ENCODE measurements at places on chromosomes 4 and X.

GRCh38 chr4:85153221-85153620, 186.7 kb upstream of the WDFY3 start:
- DNase-seq, result no peak

- DNase-seq, result no peak
Measured at GRCh38 chr4:88318751-88319350, 34.5 kb upstream of the PPM1K start.

DNA sequence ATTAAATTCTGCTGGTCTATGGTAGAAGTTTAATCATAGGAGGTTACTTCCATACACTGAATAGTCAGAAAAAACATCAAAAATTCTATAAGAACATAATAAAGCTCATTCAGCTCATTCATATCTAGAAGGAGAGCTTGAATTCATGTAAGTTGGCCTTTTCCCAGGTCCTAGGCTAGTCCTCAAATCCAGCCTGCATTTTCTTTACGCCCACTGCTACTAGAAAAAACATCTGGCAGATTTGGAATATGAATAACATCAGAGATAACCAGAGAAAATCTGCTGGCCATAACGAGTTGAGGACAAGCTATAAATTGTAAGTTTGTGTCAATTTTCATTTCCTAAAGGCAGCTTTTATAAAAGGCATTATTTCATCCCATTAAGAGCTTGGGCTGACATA, 95.5 kb downstream of the MXRA5 start:
- no peak for DNase-seq

GRCh38 chrX:34655501-34656455, 1.3 kb downstream of the TMEM47 start:
- no peak for DNase-seq

DNA sequence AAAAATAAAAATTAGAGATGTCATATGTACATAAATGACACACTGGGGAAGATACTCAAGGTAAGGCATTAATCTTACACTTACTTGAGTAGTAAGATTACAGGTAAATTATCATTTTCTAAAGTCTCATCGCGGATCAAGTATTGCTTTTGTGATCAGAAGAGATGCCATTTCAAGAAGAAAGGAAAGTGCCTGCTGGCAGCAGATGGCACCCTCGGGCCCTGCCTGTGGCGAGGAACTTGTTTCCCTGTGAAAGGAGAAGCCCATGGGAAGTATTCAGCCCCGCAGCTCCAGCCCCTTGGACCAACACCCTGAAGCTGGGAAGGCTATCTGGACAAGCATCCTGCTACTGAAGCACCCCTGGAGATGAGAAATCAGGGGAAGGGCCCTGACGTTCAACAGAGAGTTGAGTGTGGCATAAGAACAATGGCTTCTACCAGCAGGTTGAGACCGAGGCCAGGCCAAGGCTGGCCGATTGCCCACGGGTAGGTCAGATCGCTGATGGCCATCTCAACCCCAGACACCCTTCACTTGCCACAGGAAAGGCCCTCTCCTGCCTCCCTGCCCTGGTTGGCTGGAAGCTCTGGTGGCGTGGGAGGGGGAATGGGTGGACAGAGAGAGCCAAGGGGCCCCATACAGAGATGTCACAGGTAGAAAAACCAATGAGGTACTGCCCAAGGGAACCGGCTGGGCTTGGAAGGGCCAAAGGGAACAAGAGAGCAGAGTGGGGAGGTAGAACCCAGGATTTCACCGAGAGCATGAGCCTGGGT, 18.8 kb upstream of the MXD4 start:
- DNase-seq, result no peak

DNA sequence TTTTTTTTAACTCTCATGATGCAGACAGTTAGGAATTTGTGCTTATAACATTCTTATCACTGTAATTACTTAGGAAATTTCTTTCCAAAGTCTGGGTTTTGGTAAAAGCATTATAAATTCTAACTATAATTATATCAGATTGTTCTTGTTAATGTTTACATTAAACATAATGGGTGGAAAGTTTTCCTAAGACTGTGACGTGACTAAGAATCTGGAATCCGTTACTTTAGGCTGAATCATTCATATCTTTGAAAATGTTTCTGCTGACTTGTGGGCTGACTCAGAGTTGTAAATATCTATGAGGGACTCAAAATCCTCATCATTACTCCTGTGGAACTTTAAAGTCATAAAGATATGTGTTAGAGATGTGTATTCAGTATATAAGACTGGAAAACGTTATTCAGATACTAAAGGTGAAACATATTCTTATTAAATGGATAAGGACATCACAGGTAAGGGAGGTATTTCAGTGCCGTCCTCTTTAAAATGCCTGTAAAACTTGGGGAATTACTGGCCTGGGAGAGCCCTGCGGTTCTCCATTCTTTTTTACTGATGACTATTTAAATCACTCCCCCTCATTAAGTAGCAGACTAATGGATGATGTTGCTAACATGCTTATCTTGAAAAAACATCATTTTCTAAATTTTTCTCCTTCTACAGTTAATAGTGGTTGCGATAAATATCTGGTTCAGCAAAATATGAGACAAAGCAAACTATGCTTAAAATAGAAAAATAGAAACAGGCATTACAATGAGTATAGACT, 159.0 kb downstream of the DCLK2 start:
- DNase-seq, result no peak

DNA sequence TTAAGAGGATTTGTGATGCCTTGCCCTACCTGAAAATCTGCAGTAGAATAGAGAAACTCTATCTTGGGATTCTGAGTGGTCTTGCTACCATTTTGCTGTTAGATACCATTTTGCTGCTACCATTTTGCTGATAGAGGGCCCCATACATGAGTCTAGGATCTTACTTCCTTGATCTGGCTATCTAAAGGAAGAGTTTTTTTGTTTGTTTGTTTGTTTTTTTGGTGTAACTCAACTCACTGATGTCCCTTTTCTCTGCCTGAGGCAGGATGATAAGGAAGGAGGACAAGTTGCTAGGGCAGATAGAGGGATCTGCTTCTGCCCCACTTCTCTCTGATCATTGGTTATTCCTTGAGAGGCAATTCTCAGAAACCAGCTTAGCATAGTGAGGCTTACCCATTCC, 31.0 kb downstream of the XK start:
- no peak for DNase-seq

DNA sequence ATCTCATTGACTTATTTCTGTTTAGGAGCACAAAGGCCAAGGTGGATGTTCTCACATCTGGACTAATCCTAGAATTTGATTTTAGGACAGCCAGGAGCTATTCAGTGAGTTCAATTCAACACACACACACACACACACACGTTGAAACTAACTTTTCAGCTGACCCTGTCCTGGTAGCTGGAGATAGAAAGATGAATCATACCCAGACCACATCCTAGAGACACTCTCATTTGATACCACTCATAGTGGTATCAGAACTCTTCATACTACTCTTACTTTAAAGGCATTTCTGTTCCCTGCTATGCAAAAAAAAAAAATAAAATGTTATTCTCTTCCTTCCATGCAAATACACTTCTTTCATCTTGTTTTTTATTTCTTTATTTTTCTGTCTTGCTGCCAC, 36.7 kb downstream of the KLF8 start:
- no peak for DNase-seq

GRCh38 chr4:139808381-139808807, 142.8 kb downstream of the MGST2 start:
- peak; percentile 66 for DNase-seq

GRCh38 chr4:173860094-173860493, 330.1 kb upstream of the HAND2 start:
- DNase-seq, result no peak

- DNase-seq, result no peak
Measured at GRCh38 chr4:185730387-185730786, 81.6 kb downstream of the SORBS2 start.

DNA sequence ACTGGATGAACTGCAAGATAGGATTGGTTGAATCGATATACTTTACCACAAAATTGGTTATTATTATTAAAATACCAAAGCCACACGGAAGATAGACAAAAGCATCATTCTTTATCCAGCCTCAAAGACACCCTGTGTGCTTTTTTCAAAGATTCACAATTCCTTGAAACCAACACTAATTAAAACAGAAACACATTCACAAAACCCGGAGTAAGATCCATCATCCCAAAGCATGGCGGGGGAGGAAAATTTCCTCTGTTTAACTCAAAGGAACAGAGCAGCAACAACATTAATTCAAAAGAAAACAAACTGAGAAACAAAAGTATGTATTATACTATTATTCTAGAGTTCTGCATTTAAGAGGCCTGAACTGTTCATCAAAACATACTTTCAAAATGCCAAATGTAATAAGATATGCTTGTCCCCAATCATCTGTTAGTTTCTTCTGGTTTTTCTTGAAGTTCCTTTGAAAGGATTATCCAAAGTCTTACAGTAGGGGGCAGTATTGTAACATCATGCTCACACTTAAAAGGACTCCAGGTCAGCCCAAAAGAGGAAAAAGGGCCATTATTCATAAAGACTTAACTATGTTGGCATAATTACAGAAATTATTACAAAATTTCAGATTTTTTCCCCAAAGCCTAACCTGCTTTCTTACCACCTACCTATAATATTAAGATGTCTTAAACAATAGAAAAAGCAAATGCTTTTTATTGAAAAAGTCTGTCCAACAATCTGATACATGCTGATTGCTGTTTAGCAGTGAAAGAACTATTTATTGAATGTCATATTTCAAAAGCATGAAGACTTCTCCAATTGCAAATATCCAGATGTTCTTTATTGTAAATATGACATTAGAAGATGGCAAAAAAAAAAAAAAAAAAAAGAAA, 168.7 kb downstream of the SCFD2 start:
- DNase-seq, result peak; percentile 64

DNA sequence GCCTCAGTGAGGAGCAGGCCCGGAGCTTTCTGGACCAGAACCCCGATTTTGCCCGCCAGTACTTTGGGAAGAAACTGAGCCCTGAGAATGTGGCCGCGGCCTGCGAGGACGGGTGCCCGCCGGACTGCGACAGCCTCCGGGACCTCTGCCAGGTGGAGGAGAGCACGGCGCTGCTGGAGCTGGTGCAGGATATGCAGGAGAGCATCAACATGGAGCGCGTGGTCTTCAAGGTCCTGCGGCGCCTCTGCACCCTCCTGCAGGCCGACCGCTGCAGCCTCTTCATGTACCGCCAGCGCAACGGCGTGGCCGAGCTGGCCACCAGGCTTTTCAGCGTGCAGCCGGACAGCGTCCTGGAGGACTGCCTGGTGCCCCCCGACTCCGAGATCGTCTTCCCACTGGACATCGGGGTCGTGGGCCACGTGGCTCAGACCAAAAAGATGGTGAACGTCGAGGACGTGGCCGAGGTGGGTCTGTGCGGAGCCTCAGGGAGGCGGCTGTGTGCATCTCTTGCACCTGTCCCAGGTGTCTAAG, 323 bp downstream of the PDE6B start:
- no peak for DNase-seq

GRCh38 chr4:78584863-78585547, 33.4 kb downstream of the ANXA3 start:
- no peak for DNase-seq

- no peak for DNase-seq
Measured at GRCh38 chr4:94463771-94464170, 12.0 kb downstream of the PDLIM5 start.

GRCh38 chr4:9592010-9592409, 147.8 kb downstream of the DEFB131A start:
- DNase-seq, result no peak

- DNase-seq, result no peak
Measured at GRCh38 chr4:101981756-101982155, 191.2 kb downstream of the BANK1 start.

GRCh38 chrX:143788265-143788664, 67.7 kb upstream of the SPANXN2 start:
- DNase-seq, result peak; percentile 3

- no peak for DNase-seq
Measured at GRCh38 chr4:25368315-25368714, 8.7 kb upstream of the ANAPC4 start.

DNA sequence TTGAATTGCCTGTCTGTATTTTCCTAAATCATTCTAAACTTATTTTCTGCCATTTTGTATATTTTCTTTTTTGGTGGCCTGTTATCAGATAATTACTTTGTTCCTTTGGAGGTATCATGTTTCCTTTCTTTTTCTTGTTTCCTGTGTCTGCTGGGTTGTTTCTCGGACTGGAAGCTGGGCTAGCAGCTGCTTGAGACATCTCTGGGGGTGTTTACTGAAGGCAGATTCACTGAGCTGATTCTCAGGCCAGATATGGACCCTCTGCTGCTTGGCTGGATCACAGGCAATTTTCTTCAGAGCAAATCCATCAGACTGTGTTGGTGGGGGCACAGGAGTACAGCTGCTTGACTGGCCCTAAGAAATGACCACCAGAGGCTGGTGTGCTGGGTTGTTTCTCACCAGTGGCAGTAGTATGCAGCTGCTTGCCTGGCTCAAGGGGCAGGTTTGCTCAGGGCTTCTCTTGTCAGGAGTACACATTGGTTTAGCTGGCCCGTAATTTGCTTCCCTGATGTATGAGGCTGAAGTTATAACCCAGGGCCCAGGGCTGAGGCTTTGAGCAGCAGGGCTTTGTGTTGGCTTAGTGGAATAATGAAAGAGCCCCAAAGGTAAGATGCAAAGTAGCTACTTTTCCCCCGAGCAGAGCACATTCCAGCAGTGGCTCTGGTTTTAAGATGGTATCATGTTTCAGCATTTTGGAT, 680.6 kb downstream of the TECRL start:
- no peak for DNase-seq

DNA sequence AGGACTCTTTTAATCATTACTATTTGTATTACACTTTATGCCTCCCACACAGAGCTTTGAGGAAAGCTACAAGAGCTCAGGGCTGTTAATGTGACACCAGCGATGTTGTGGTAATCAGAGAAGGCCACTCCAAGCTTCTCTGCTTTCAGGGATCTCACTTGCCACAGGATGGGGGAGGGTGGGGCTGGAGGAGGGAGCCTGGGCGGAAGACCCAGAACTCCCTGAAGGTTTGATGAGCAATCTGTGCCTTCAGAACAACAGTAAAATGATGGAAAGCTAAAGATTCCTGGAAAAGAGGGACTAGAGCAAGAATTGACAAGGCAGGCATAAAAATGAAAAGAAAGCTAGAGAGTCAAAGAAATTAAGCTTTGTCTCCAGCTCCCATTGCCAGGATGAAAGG, 75.6 kb downstream of the MAML3 start:
- DNase-seq, result no peak

GRCh38 chrX:25968920-25969319, 169.2 kb upstream of the MAGEB18 start:
- peak; percentile 66 for DNase-seq

- no peak for DNase-seq
Measured at GRCh38 chr4:47701286-47701685, 136.6 kb downstream of the CORIN start.

DNA sequence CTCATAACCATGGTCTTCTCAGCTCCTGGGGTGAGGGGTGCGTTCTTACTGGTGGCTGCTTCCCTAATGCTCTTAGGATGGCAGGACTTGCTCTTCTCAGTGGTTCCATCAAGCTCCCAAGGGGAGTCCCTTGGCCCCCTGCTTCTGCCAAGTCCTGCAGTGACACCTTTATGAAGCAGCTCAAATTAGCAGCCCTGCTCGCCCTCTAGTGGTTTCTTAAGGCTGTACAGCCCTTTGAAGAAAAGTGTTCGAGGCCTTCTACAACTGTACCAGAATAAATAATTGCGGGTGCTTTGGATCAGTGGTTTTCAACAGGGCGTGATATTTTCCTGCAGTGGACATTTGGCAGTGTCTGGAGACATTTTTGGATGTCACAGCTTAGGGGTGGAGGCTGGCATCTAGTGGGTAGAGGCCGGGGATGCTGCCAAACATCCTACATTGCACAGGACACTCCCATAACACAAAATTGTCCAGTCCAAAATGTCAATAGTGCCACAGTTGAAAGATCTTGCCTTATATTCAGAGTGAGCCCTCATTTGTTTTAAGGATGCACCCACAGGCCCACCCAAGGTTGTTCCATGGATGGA, 204.7 kb upstream of the S100G start:
- peak; percentile 36 for DNase-seq
